ENCODE measurements at places on chromosomes 2 and 18.

- DNase-seq: no peak
These were observed 327.4 kb upstream of the CWC22 start for GRCh38 chr2:180334514-180334913.

DNA sequence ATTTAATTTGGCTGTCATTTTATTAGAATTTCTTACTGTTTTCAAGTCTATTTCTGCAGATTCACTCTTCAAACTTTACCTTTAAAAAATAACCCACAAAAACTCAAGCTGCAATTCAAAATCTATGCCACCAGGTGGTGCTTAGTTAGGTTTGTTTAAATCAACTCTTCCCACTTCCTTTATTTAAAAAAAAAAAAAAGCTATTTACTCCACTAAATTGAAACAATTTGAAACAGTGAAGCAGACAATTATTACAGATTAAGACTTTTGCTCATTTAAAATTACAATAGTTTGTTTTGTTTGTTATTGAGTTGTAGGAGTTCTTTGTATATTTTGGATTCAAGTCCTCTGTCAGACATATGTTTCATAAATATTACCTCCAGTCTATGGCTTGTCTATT, 300.0 kb downstream of the PDE11A start:
- DNase-seq: peak; percentile 79

DNA sequence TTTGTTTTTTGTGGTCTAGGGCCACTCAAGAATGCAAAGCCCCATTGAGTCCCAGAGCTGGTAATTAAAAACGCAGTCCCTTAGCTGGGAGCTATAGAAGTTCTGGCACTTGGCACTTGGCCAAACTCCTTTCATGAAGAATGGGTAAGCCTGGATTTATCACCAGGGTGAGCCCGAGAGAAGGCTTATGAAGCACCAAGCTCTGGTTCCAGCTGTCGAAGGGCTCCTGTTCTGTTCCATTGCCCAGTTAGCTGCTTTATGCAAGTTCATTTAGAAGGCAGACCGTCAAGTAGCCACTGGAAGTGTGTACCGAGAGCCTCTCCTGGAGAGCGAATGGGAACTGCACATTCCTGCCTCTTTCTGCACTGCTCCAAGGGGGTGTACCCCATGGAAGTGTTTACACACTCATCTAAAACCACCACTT, 14.2 kb downstream of the ECEL1 start:
- DNase-seq: peak; percentile 14

DNA sequence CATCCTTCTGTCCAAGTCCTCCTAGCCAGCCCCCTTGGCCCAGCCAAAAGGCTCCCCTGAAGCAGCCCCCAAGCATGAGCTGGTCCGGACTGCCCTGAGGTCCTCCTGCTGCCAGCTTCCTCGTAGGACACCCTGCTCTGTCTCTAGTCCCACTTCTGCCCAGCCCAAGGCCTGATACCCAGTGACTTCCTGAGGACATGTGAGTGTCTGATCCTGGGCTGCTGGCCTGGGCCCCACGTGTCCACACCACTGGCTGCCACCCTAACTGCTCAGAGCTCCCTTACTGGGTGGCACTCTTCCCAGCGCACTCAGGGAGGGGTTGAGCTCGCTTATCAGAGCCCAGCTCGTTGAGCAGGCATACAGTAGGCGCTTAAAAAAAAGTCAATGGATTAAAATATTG, 34.4 kb upstream of the PDIA6 start:
- no peak for DNase-seq

DNA sequence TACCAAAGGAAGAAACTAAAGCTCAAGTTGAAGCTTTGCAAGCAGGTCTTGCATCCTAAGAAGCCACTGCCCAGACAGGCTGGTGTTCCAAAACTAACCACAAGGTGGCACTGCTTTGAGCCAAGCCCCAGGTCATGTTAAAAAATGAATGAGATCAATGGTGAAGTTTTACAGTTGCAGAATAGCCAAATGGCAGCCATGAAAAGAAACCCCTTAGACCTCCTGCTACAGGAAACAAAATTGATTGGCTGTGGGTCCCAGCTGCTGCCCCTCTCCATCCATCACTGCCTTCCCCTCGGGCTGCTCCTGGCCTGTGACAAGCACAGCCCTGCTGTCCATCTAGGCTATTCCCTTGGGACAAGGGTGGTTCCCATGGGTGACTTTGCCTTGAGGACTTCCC, 20.7 kb upstream of the MREG start:
- peak; percentile 84 for DNase-seq

- DNase-seq: no peak
These were observed 838.8 kb downstream of the SLC4A3 start for GRCh38 chr2:220466251-220466691.

GRCh38 chr2:217160978-217161973, 301.4 kb upstream of the TNP1 start:
- DNase-seq: no peak

DNA sequence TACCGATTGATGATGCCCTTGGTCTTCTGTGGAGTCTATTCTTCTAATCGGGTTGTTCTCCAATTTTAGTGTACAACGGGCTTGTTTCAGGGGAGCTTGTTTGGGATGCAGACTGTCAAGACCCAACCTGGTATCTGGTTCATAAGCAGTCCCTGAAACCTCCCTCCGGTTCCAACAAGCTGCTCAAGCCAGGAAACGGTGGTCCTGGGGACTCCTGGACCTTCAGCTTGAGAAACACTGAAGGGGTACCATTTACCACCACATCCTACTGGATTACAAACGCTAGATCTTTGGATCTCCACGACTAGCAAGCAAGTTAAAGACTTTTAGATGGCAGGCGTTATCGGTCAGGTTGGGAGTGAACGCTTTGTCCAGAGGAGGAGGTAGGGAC, 2.0 kb downstream of the BCL2 start:
- no peak for DNase-seq

DNA sequence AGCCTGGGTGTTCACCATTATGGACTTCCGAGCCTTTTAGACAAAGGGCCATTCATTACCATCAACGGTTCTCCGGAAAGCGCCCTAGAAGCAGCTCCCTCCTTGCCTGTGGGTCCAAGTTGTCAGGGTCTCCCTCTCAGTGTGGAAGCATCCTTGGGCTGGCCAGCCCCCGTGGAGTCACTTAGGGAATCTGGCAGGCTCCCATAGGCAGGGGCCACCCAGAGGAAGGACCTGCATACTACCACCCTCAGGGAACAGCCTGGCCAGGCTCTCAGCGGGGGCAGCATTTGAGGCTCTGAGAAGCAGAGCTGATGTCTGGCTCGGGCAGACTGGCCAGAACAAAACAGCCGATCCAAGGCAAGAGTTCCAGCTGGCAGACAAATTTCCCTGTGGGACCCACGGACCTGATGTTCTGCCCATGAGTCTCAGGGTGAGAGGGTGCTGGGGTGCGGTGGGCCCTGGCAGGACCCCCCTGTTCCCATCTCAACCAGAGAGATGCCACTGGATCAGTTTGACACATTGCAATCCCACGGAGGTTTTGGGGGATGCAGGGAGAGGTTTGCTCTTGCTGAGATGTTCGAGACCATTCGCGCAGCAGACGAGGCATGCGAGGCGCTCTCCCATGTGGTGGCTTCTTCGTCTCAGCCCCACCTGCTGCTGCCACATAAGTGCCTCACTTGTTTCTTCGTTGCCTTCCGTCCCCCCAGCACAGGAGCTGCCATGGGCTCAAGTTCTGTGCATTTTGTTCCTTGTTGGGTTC, 56.9 kb downstream of the ACKR3 start:
- no peak for DNase-seq

DNA sequence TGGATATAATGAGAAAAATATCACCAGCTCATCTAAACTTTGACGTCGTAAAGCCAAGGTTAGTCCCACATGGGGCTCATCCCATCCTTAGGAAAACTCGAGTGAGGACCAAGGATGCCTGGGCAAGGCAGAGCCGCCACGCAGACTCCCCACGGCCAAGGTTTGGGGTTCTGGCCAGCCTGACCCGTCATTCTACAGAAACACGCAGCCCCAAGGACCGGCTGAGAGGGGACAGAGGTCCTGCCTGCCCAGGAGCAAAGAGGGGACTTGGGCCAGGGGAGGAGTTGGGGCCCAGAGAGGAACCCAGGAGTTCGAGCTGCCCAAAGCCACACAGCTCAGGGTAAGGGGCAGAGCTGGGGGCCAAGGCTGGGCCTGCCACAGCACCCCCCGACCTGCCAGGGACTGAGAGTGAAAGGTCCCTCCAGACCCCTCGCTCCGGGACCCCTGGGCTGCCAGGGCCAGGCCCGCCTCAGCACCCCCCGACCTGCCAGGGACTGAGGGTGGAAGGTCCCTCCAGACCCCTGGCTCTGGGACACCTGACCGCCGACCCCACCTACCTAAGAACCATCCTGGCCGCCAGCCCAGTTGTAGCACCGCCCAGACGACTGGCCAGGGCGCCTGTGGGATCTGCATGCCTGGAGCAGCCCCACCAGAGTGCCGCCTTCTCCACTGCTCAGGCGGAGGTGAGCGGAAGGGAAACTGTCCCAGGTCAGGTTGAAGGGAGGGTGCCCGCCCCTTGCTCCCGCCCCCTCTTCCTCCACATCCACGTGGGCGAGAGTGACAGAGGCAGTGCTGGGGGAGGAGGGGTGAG, at the start of gene PDCD1:
PDCD1 (minus strand) TSS at position 689 of the 811 bp plus-strand sequence; CDS start at position 633, 56 bp downstream.
- no peak for DNase-seq

DNA sequence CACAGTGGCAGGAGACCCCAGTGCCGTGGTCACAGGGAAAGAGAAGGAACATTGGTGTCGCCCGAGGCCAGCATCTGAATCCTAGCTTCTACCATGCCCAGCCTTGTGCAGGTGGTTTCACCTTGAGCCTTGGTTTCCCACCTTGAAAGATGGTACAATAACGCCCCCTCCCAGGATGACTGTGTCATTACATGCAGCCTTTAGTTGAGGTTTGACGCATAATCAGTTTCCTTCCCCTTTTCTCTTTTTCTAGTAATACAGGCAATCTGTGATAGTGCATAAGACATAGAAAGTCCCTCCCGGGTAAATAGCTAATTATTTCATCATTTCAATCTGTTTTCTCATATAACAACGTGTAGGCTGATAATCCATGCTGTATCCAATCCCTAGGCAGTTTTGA, 29.8 kb upstream of the ZNF407 start:
- DNase-seq: peak; percentile 55

- DNase-seq: no peak
These were observed 272.8 kb downstream of the KCNS3 start for GRCh38 chr2:18151237-18151636.

DNA sequence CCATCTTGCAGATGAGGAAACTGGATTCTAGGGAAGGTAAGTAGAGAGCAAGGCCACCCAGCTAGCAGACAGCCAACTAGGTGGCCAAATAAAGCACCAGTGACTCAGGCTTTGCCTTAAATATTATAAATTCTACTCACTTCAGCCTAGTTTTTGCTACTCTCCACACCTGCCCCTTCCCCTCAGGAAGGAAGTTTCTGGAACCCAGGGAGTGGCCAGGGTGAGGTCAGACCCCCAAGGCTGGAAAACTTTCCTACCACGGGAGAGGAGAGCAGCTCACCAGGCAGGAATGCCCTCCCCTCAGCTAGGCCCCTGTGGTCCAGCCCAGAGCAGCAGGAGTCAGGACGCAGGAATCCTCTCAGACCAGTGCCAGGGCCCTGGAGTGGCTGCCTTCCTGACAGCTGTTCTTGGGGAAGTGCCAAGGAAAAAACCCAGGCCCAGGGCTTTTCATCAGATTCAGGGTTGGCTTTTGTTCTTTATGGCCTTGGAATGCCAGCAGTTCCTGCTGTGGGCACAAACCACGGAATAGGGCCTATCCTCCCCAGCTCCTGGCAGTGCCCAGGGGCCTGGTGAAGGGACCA, 5.1 kb upstream of the PAX8 start:
- no peak for DNase-seq

DNA sequence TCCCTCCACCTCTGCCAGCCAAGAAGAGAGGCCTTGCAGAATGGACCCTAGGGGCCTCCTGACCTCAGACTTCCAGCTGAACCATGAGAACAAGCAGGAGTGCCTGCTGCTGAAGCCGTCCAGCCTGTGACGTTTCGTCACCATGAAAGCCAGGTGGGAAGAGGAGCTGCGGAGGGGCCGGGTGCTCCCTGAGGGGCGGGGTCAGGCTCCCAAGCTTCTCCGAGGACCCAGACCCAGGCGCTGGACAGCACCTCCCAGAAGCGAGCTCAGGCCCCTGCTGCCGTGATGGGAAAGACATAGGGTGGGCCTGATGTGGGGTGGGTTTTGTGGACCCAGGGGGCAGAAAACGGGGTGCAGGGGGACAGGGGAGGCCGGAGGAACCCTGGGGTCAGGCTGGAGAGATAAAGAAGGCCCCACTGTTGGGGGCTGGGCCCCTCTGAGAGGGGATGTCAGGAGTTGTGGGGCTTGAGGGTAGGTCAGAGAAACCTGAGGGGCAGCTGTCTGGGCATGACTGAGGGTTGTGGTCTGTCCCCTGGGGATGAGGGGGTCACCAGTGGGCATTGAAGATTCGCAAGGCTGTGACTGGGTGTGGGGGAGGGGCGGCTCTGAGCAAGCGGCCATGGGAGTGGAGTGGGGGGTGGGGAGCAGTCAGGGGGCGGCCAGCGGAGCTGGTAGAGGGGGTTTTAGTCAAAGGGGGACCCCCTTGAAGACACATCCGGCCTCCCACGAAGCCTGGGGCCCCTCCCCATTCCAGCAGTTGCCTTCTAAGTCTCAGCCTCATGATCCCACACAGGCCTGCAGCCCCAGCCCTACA, 73.4 kb upstream of the ODC1 start:
- DNase-seq: no peak

- DNase-seq: peak; percentile 85
These were observed 1.3 kb downstream of the CEP68 start for GRCh38 chr2:65057391-65058052.

- DNase-seq: no peak
These were observed 280.2 kb downstream of the CTNNA2 start for GRCh38 chr2:79793006-79793405.

- no peak for DNase-seq
These were observed 5.7 kb downstream of the PTPRM start for GRCh38 chr18:7572822-7573221.

DNA sequence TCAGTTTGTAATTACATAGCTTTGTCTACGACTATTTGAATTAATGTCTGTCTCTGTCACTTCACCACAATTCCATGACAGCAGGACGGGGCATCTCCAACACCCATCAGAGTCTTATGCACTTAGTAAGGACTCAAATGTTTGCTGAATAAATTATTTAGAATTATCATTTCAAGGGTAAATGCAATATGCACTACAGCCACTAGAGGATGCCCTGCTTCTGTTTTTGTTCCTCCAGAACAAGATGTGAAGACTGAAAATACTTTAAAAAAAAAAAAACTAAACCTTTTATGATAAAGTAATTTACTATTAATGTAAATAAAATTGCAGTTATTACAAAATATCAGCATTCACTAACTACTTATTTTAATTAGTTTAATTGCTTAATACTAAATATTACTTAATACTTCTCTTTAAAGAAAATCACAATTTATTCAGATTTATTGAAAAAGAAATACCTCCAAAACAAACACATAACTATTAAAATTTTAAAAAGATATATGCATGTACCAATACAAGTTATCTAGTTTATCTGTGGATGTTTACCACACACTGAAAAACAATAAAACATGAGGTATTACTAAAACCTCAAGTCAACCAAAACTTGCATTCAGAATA, 3.2 kb downstream of the PIGN start:
- peak; percentile 83 for DNase-seq

GRCh38 chr2:222076973-222077690, 221.7 kb downstream of the PAX3 start:
- peak; percentile 1 for DNase-seq

- DNase-seq: no peak
These were observed 162.2 kb downstream of the ALPK2 start for GRCh38 chr18:58466636-58467205.

GRCh38 chr2:10932345-10933151, 20.8 kb downstream of the KCNF1 start:
- no peak for DNase-seq

GRCh38 chr18:39057423-39058064, 1491.9 kb upstream of the CELF4 start:
- DNase-seq: no peak

GRCh38 chr2:197969391-197969893, 165.0 kb downstream of the PLCL1 start:
- DNase-seq: no peak

Data from hematopoietic multipotent progenitor cell treated with erythropoietin and hydrocortisone succinate and interleukin-3 and kit ligand, for 4 days (in vitro differentiated cells).